ENCODE measurements at places on chromosomes 6 and 20. TPM values are rescaled to one million over a fixed set of nuclear protein-coding genes. Genes with fewer than 3 reads are reported as not detected.

- ATAC-seq: no peak
Observed at GRCh38 chr6:41184761-41185160, 16.2 kb downstream of the TREML2 start.

SALL4 gene
- total RNA-seq: 0.50 TPM

DNA sequence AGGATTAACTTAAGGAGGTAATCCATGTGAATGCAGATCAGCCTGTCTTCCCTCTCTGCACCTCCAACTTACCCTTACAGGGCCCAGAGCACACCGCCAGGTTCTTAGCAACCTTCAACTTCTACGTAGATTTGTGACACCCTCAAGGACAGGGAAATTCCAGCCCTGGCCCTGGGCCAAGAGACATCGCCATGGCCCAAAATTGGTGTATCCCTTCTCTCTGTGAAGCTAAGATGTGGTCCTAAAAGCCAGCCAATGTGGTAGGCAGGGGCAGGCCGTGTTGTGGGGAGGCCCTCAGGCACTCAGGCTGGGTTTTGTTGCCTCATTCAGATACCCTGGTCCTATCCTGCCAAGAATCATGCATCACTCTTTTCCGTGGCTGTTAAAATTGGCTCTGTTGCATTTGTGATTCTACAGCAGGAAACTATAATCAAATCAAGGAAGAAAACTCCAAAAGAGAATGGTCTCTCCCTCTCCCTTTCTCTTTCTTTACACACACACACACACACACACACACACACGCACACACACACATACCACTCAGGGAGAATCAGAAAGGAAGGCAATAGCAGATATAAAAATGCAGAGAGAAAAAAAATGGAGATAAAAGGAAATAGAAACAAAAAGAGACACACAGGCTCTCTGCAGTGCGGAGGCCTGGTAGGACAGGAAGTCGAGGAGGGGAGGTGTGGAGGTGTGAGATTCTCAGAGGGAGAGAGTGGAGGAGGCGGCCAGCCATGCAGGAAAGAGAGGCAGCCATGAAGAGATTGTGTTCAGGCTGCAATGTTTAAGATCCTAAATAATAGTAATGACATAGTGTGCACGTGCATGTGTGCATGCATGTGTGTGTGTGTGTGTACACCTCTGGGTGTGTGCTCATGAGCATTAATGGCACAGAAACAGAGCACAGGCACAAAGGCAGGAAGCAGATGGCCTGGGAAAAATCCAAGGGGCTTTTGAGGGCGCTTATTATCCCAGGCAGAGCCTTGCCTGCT is 201.8 kb upstream of the LRFN2 start:
- peak; percentile 59 for ATAC-seq

GRCh38 chr6:10478187-10479040 is 42.7 kb upstream of the GCNT2 start:
- ATAC-seq: peak; percentile 9

DEFB121 gene
- not detected for total RNA-seq

DNA sequence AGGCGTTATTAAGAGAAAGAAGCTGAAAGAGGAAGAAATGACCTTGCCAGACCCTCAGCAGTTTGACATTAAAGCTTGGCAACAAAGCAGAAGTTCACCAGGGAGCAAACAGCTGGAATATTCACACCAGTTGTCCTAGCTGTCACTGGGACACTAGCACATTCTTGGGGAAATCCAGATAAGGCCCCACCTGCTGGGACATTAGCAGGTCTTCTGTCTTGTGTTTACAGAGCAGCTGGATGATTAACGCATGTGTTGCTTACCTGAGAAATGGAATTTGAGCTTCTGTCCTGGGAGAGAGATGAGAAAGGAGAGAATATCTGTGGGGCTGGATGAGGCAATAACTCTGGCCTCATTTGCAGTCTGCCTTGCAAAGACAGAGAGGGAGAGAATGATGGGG is 137.6 kb upstream of the RIN2 start:
- no peak for ATAC-seq

CRYBG1 gene
- 30.6 TPM for total RNA-seq

CLVS2 gene
- total RNA-seq: not detected

- no peak for ATAC-seq
Observed at GRCh38 chr20:31894980-31895675, 24.7 kb downstream of the TTLL9 start.

GRCh38 chr6:4853349-4853748 is 77.1 kb downstream of the CDYL start:
- no peak for ATAC-seq

GRCh38 chr6:6771224-6771945 is 182.9 kb downstream of the LY86 start:
- no peak for ATAC-seq

NEDD9 gene
- total RNA-seq: 36.9 TPM

FARS2 gene
- 48.3 TPM for total RNA-seq

DNA sequence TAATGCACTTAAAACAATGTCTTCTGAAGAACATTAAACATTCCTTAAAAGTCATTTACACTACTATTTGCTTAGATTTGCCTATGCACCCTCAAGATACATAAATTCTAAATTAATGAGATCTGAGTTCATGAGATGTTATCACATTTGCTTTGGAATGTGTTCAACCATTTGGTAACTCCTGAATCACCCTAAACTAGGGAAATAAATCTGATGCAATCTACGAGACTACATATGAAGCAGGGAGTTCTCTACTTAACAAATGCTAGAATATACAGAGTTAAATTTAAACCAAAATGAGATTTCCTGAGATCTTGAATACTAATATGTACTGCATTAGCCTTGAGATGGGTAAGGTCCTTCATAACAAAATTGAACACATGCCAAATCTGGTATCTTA is 170.1 kb downstream of the CLIC5 start:
- no peak for ATAC-seq

DNA sequence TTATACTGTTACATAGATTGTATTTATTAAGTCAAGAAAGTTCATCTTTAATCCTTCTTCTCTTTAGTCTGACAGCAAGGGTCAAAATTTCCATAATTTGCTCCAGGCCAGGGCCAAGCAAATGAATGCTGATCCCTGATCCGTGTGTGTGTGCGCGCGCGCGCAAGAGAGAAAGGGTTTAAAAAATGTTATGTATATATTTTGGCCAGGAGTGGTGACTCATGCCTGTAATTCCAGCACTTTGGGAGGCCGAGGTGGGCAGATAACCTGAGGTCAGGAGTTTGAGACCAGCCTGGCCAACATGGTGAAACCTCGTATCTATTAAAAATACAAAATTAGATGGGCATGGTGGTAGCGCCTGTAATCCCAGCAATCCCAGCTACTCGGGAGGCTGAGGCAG is 61.7 kb downstream of the GTF2H5 start:
- no peak for ATAC-seq

DNA sequence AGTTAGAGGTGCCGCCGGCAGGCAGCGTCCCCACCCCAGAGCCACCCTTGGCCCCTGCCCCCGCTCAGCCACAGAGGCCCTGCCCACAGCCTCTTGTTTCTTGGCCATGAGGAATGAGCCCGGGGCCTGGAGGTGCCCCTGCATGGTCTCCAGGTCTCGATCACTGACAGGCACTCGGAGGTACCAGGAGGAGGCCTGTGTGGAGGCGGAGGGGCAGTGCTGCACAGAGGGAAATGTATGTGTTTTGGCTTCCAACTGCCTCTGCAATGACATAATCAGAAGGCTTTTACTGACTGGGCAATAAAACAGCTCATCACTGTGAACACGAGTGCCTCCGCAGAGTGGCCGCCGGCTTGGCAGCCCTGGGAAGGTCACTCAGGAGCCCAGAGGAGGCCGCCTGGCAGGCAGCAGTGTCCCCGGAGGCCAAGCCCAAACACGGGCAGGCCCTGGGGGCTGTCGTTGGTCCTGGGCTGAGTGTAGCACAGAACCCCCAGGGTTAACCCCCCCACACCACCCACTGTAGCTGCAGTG is 61.1 kb upstream of the GATA5 start:
- ATAC-seq: no peak

CSNK2B gene
- 245 TPM for total RNA-seq

DNA sequence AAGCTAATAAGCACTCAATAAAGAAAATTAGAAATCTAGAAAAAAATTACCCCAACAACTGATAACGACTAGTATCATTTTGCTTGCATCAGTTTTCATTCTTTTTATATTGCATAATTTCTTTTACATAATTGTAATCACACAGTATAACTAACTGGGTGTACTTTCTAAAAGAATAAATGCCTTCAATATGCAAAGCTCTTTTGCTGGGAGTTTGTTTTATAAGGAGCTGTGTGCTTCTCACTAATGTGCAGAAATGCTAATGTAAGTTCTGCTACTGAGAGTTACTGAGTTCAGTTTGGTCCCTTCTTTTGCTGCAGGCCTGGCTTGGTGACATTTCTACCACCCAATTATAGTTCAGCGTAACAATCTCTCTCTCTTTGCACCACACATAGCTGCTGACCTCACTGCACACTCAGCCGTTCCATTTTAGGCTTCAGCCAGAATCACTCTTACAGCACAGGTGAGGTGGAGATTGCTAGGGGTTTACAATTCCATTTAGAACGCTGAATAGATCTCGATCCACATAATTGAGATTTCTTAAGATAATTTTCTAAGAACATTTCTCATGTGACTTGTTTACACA is 20.9 kb upstream of the KLHL31 start:
- ATAC-seq: no peak

DNA sequence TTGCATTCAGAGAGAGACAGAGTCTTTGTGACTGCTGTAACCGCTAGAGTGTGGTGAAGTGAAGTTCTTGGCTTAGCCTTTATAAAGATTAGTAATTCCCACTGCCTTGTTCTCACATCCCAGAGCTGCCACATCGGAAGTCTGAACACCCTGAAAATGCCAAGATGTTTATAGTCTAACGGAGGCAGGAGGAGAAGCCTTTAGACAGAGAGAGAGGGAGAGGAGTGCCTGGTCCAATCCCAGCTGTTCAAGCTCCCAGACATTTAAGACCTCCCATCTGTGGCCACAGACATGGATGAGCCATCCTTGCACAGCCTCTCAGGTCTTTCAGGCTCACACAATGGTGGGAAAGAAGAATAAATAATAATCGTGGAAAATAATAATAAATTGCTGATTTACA is 1422.8 kb upstream of the EYS start:
- ATAC-seq: no peak

DNA sequence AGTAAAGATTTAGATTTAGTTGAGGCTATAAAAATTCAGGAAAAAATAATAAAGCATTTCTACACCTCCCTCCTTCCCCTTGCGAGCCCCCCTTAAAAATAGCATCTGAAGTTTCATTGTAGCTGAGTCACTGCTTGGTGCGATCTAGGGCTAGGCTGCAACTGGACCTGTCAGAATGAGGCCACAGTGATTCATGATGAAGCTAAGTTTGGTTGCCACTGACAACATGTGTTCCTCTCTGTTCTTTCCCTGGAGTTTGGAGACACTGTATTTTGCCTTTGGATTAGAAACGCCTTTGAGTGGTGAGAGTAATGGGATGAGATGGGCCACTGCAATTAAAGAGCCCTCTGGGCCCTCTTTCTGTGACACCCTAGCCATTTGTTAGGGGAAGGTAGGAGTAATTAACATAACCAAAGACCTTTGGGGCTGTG is 334.1 kb downstream of the NRN1 start:
- peak; percentile 32 for ATAC-seq

- ATAC-seq: no peak
Observed at GRCh38 chr6:158538741-158539140, 21.1 kb upstream of the TMEM181 start.

GRCh38 chr6:12709116-12709515 is 7.5 kb upstream of the PHACTR1 start:
- no peak for ATAC-seq

DNA sequence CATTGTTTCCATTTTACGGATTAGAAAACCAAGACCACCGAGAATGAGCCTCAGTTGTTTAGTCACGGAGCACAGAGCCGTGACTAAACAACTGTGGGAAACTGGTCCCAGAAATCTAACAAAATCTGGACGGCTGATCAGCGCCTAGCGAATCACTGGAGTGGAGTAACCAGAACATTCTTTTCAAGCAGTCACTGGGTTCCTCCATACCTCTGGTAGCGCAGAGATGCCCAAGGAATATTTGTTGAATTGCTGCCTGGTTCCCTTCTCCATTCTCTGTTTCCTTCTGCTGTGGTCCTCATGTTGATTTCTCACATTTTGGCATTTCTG is 62.0 kb downstream of the GPX5 start:
- no peak for ATAC-seq

DPPA5 gene
- not detected for total RNA-seq

SLC17A9 gene
- total RNA-seq: 7.0 TPM

- ATAC-seq: no peak
Observed at GRCh38 chr6:129886401-129887155, 25.5 kb upstream of the TMEM244 start.

HLA-DMB gene
- total RNA-seq: 17.7 TPM

- ATAC-seq: no peak
Observed at GRCh38 chr20:61352346-61353260, 100.5 kb downstream of the CDH4 start.

GRCh38 chr6:10540073-10540746 is 19.1 kb downstream of the GCNT2 start:
- no peak for ATAC-seq

TRIM31 gene
- total RNA-seq: not detected

KCNK5 gene
- total RNA-seq: 8.9 TPM

- ATAC-seq: no peak
Observed at GRCh38 chr6:169880516-169880915, 129.1 kb downstream of the ERMARD start.

GRCh38 chr20:18032977-18033892 is 24.5 kb downstream of the OVOL2 start:
- no peak for ATAC-seq

- no peak for ATAC-seq
Observed at GRCh38 chr6:1912731-1913130, 303.0 kb downstream of the FOXC1 start.

- ATAC-seq: no peak
Observed at GRCh38 chr20:9043364-9043763, 25.5 kb upstream of the PLCB4 start.

GRCh38 chr6:50922579-50923525 is 104.2 kb downstream of the TFAP2B start:
- no peak for ATAC-seq

- ATAC-seq: no peak
Observed at GRCh38 chr20:47283411-47283810, 73.1 kb downstream of the ZMYND8 start.

- ATAC-seq: no peak
Observed at GRCh38 chr6:161417717-161418462, 144.0 kb upstream of the AGPAT4 start.

COX4I2 gene
- total RNA-seq: not detected

DNA sequence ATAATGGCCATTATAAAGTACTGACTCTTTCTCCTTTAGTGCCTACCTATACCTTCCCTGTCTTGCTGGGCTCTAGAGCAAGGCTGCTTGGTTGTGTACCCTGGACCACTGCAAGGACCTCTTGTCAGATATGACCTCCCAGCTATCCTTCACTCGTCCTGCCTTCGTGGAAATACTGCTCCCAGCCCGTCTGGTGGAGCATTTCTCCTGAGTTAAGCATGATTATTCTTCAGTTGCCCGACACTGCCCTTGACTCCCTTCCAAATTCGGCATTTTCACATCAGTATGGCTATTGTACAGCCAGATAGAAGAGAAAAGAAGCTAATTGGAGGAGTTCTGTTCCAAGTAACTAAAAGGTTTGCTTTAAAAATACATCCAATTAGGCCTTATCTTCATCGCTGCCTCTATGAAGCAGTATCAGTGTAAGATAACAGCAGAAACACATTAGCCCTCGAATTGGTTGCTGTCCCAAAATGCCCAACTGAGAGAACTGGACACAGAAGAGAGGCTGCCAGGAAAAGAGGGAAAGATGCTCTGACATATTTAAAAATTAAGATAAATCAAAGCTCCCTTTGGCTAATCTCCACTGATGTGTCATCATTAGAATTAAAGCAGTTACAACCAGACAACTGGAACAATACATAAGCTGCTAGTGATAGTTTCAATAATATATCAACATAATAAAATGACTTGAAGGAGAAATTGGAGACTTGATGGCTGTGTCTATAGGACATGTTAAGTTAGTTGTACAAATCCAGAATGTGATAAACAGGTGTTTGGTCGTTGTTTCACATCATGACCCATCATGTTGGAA is 54.4 kb downstream of the OPRM1 start:
- ATAC-seq: no peak

Data from activated T-helper 17 cell treated with anti-CD3 and anti-CD28 coated beads, Interleukin-2, amount 50 U/mL, for 72 hours (primary cell).